ENCODE measurements at places on chromosomes 13 and 19. TPM values are rescaled to one million over a fixed set of nuclear protein-coding genes. Genes with fewer than 3 reads are reported as not detected.
A peak's percentile ranks its signal among the peaks of the same experiment; 100 is the strongest.

GRCh38 chr13:101579281-101579802, 126.9 kb downstream of the ITGBL1 start:
- no peaks in the 10 kb centered on the region for H3K36me3 ChIP-seq
- H3K27me3 ChIP-seq, result no peaks in the 10 kb centered on the region
- no peak for DNase-seq
- H3K4me3 ChIP-seq, result no peak overlapping the region
- no peak overlapping the region for H3K27ac ChIP-seq
- H3K4me1 ChIP-seq, result no peaks in the 10 kb centered on the region

DNA sequence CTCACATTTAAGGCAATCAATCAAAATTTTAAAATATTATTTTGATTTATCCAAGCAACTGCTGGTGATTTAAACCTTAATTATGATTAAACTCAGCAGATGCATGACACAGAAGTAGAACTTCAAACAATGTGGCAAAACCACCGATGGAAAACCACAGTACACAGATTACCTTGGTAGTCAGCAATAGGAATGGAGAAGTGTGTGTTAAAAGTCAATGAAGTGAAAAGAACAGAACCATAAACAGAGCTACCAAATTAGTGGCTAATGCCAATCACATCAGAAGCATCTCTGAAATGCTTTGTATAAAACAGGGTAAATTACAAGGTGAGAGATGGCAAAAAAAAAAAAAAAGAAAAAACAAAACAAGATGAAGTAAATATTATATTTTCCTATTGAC, 31.2 kb downstream of the KATNAL1 start:
- H3K4me3 ChIP-seq, result no peak overlapping the region
- H3K27ac ChIP-seq, result no peak overlapping the region
- no peaks in the 10 kb centered on the region for H3K36me3 ChIP-seq
- no peaks in the 10 kb centered on the region for H3K4me1 ChIP-seq
- DNase-seq, result no peak

- H3K4me1 ChIP-seq, result no peaks in the 10 kb centered on the region
- no peak overlapping the region for H3K4me3 ChIP-seq
- H3K27me3 ChIP-seq, result no peaks in the 10 kb centered on the region
- H3K27ac ChIP-seq, result no peak overlapping the region
These were observed 2.5 kb upstream of the LILRB4 start for GRCh38 chr19:54660306-54660705.

GRCh38 chr19:13020002-13020414, 24.7 kb downstream of the NFIX start:
- no peak overlapping the region for H3K27ac ChIP-seq
- peaks cover 21% of the 10 kb centered on the region for H3K4me1 ChIP-seq
- DNase-seq, result no peak
- H3K27me3 ChIP-seq, result no peaks in the 10 kb centered on the region

DNA sequence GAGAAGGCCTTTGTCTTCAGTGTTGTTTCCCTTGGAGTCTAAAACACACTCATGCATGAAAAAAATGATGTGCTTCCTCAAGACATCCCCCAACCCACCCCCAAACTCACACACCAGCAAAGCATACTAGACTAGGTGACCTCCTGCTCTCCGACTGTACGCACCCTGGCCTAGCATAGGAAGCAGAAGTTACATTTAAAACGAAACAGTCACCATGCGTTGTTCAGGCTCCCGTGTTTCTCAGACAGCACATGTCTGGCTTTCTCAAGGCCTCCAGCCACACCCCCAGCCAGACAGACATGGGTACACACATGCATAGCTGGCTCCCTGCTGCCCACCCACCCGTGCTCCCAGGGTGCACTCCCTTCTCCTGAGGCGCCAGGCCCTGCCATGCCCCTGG, 28.7 kb upstream of the C1QTNF9 start:
- H3K27ac ChIP-seq, result peak overlapping the region; percentile 52
- no peak overlapping the region for H3K4me3 ChIP-seq
- peak; percentile 54 for DNase-seq
- no peaks in the 10 kb centered on the region for H3K27me3 ChIP-seq
- peaks cover 18% of the 10 kb centered on the region for H3K36me3 ChIP-seq
- peaks cover 31% of the 10 kb centered on the region for H3K4me1 ChIP-seq

The CEACAM3 gene
- 0.99 TPM for total RNA-seq

The KLK15 gene
- total RNA-seq, result 0.95 TPM

The CYP2F1 gene
- total RNA-seq, result not detected

The POU2F2 gene
- 4.7 TPM for total RNA-seq

Measured in adrenal gland (tissue), 19 donors.